Stimulated activated CD8-positive, alpha-beta memory T cell treated with anti-CD3 and anti-CD28 coated beads, Interleukin-15, amount 100 ng/mL, for 24 hours (primary cell): ENCODE measurements at places on chromosomes 4 and X.

DNA sequence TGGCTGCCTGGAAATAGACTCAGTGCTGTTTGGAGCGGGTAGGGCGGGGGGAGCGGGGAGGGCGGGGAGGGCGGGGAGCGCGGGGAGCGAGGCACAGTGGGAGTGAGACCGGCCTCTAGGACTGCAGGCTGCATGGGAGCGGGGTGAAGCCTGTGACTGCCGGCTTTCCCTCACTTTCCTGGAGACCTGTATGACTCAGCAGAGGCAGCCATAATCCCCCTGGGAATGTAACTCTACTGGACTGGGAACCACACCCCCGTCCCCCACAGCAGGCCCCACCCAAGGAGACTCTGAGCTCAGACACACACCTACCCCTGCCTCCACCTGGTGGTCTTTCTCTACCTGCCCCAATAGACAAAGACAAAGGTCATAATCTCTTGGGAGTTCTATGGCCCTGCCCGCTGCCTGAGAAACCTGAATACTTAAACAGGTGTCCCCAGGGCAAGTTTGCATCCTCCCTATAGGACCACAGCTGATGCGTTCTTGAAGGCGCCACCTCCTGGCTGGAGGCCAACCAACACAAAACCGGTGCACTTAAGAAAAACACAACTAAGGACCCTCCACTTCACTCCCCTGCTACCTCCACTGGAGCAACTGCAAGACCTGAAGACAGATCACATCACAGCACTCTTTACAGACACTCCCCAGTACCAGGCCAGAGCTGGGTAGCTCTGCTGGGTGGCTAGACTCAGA is 18.0 kb downstream of the HDAC8 start:
- DNase-seq = no peak

GRCh38 chr4:7593646-7594412 is 159.1 kb upstream of the PSAPL1 start:
- no peak for DNase-seq

DNA sequence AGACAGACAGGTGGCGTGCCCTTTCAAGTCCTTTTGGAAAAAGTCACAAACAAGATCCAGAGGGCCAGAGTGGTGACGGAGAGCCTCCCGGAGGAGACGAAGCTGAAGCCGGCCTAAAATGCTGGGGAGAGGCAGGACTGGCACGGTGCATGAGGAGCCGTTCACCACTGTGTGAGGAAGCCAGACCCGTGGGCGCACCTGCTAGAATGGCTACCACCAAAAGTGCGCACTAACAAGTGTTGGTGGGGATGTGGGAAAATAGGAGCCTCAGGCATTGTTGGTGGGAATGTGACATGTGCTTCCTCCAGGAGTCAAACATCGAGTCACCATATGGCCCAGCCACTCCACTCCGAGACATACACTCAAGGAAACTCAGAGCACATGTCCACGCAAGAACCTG is 67.4 kb upstream of the HELT start:
- no peak for DNase-seq

- DNase-seq = no peak
Observed at GRCh38 chrX:28016823-28017222, 35.6 kb upstream of the DCAF8L1 start.
